Activated CD4-positive, alpha-beta T cell treated with anti-CD3 and anti-CD28 coated beads, Interleukin-2, amount 10 ng/mL, durations not matched to agents 24 days and 14 days (primary cell): ENCODE measurements at places on chromosomes 12 and 14. TPM values are rescaled to one million over a fixed set of nuclear protein-coding genes. Genes with fewer than 3 reads are reported as not detected.

The LRRC9 gene
- not detected in 2 replicates for total RNA-seq

The AQP2 gene
- not detected in 2 replicates for total RNA-seq

The EFS gene
- total RNA-seq = not detected in 2 replicates

The SLC17A8 gene
- total RNA-seq = not detected in 2 replicates

The KCNH5 gene
- total RNA-seq = not detected in 2 replicates

The KRT80 gene
- total RNA-seq = not detected in 2 replicates

The BATF gene
- 175 and 178 TPM in 2 replicates for total RNA-seq

The KLRG1 gene
- total RNA-seq = 0.71 and 0.84 TPM in 2 replicates
